ENCODE measurements at places on chromosomes 12 and 14.

DNA sequence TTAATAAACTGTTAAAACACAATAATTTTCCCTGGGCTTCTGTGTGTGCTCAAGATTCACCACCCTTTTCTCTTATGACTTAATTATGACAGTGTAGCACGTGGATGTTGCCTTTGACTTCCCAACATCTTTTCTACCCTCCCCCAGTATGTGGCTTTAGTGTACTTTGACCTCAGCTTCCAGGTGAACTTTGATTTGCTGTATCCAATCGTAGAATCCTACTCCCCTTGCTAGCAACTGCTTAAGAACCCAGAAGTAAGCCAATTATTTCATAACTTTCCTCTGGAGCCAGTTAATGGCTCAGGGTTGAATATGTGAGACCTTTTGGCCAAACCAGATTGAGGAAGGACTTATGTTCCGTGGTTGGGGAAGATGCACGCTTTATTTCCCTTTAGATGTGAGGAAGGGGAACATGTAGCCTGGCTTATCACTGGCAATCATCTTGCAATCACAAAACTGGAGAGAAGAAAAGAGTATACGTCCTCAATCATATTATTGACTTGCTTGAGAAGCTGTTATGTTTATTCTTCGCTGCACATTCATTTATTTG lies 259.6 kb upstream of the ATP2B1 start:
- no peak for DNase-seq

DNA sequence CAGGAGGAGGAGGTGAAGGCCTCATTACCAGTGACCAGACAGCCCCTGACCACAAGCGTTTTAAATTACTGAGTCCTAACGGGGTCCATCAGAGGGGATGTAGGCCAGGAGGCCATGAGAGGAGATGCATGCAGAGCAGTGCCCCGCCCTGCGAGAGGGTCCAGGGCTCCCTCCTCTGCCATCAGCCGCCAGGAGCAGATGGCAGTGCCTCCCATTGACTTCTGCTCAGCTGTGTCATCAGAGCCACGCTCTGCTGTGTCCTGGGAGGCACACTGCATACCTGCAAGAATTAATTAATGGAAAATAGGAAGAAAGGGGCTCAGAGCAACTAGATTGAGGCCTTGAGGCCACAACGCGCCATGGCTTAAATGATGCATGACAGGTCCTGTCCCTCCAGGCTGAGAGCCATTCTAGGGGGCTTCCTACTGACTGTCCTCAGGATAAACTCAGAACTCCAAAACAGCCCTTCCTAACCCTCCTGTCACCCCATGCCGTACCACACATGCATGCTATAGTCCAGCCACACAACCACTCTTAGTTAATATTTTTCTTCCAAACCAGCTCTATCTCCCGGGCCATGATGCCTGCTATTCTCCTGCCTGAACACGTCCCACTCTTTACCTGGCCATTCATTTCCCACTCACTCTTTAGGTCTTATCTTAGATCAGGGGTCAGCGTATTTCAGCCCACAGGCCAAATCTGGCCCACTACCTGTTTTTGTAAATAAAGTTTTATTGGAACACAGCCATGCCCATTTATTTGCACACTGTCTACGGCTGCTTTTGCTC lies 235.8 kb downstream of the KSR2 start:
- no peak for DNase-seq

DNA sequence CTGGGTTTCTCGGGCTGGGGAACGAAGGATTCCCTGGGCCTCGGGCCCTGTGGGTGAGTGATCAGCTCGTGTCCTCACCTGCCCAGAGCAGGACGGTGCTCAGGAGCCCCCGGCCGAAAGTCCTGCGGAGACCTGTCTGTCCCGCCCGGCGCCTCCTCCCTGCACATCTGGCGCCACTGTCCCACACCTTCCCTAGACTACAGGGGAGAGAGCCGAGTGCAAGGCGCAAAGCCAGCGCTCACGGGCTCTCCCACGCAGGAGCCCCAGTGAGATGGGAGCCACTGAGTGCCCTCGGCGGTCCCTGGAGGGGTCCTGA lies 13.1 kb upstream of the TEX22 start:
- no peak for DNase-seq

DNA sequence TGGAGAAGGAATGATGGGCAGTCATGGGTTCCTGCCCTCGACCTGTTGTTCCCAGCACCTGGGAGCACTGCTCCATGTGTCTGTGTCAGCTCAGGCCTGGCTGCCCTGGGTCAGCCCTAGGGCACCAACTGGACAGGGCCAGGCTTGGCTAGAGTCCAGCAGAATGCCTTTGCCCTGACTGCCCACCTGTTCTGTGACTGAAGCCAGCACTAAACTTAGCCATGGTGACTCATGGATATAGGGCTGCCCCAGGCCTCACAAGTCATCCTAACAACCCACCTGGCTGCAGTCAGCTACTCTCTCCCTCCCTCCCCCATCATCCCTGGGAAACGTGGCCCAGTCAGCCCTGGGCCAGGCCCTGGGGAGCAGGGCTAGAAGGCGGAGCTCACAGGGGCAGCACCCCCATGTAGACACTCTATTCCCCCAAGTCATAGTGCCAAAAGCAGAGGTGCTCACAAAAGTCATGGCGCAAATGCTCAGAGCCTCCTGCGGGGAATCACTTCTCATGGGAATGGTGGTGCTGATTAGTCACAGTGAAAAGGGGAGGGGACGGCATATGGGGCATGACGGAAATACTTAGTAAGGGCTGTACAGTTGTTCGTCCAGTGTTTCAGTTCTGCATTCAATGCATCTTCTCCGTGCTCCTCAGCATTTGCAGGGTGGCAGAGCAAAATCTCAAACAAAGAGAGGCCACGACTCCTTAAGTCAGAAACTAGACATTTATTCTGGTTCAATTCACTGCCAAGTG lies 52.0 kb upstream of the NTF3 start:
- DNase-seq = no peak

DNA sequence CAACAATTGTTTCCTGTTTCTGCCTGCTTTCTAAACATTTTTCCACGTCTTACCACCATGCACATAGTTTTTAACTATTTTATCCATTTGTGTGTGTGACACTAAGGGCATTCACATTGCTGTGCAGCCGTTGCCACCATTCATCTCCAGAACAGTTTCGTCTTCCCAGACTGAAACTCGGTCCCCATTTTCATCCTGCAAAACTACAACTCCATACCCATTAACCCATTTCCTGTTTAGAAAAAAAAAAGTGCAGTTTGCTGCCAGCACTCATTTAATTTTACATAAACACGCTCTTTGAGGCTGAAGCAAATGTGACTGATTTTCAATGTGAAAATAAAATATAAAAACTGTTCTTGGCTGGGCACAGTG lies 15.5 kb downstream of the UBC start:
- DNase-seq = no peak

GRCh38 chr12:122873540-122873939 lies 22.4 kb downstream of the VPS37B start:
- DNase-seq = no peak

- DNase-seq = no peak
These were observed 527.2 kb downstream of the FLRT2 start for GRCh38 chr14:86057018-86057667.

- DNase-seq = no peak
These were observed 165.1 kb downstream of the GXYLT1 start for GRCh38 chr12:41979574-41979973.

DNA sequence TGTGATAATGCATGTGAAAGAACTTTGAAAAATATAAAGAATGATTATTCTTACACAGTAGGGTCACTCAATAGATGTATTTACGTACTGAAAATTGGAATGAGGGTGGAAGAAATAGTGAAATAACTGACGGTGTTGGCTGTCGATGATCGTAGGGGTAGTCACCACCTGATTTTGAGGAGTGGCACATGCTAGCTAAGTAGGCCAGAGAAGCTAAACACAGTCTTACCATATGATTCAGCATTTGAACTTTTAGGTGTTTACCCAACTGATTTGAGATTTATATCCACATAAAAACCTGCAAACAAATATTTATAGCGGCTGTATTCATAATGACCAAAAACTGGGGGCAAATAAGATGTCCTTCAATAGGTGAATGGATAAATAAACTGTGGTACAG lies 47.6 kb upstream of the HIF1A start:
- DNase-seq = no peak

DNA sequence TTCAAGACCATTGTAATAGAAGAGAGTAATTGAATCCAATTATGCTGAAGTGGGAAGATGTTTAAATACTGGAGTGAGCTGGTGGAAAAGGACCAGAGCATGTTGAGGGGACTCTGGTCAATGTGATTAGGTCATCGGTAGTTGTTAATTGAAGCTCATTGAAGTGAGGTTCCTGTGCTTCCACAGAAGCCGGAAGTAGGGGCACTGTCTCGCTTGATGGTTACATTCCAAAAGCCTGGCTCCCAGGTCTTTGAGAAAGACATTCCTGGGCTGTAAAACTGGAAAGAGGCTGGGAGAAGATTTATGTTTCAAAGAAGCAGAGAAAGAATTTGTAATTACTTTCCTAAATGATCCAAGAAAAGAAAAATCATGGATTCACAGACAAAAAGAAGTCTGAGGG lies 12.3 kb upstream of the CLECL1 start:
- no peak for DNase-seq

GRCh38 chr12:113678223-113679119 lies 206.8 kb upstream of the LHX5 start:
- no peak for DNase-seq

- no peak for DNase-seq
These were observed 185.6 kb downstream of the EPS8 start for GRCh38 chr12:15603474-15604085.

DNA sequence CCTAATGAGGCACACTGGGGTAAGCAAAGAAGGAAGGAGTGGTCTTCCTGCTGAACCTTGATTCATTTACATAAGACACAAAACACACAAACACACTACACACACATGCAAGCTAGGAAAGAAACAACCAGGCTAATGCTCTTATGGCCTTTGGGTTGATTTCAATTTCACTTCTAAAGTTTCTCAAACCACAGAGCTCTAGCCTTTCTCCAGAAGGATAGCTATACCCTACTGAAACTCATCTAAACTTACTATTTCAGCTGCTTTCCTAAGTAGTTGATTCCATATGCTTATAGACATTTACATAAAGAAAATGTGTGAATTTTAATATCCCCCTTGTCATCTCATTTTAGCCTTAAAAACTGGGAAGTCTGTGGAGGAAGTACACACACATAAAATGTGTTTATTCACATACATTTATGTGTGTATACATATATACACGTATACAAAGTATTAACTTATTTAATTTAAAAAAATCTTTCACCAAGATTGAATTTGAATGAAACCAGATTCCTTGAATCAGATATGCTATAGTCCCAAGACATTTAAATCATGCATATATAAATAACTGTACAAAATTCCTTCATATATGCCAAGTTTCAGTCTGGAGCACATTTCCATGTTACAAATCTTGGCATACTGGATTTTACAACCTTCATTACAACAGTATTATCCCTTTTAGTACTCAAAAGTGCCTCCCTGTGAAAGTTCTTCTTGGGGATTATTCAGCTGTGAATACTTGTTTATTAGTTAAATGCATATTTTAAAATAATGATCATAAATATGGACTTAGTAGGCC lies 231.8 kb upstream of the NPAS3 start:
- DNase-seq = no peak

- DNase-seq = no peak
These were observed 106.9 kb upstream of the KRAS start for GRCh38 chr12:25357595-25357994.

- no peak for DNase-seq
These were observed 379.3 kb downstream of the DPF3 start for GRCh38 chr14:72514660-72515025.

- DNase-seq = peak; percentile 14
These were observed 604 bp downstream of the EEA1 start for GRCh38 chr12:92928421-92928961.

GRCh38 chr14:43341921-43342320 lies 1165.2 kb downstream of the FSCB start:
- DNase-seq = no peak

DNA sequence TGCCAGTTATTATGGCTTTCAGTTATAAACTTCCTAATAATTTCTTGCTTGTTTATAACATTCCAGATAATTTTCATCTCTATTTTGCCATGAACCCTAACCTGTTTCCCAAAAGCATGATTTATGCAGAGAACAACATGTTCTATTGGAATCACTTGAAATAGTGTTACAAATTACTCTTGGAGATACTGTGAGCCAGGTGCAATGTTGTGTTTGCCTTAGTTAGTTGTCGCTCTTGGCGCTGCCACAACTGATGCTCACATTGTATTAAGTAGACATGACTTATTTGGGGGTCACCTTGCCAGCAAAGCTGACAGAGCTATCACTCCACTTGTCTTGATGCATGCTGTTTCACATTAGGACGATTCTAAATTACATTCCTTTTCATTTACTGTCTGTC lies 49.4 kb downstream of the TSPAN8 start:
- DNase-seq = no peak

- DNase-seq = no peak
These were observed 24.2 kb downstream of the GOLGA3 start for GRCh38 chr12:132804426-132804861.

DNA sequence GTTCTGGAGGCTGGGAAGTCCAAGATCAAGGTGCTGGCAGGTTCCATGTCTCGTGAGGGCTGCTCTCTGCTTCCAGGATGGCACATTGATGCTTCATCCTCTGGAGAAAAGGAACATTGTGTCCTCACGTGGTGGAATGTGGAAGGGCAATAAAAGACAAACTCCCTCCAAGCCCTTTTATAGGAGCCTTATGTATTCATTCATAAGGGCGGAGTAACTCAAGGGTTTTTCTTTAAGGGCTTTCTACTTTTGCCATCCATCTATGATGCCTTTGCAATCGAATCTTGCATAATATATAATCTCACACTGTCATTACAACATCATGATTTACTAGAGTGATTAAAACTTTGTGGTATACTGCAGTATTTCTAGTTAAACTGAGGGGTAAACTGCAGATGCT lies 132.7 kb upstream of the DDHD1 start:
- DNase-seq = no peak

GRCh38 chr14:90451961-90452360 lies 55.1 kb downstream of the CALM1 start:
- no peak for DNase-seq

DNA sequence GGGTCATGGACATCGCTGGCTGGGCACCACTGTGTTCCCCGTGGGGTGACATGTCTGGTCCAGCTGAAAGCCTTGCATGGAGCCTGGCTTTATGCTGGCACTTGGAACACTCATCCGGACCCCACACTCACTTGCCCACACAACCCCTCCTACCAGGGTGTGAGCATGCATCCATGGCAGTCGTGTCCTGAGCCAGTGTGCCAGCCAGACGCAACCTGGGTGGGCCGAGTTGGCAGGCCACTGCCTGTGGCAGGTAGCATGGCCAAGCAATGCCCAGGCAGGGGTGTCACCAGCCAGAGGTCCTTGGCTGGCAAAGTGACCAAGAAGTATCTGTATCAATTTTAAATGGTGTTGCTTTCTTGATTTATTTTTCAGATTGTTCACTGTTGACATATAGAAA lies 141.7 kb downstream of the CCDC59 start:
- DNase-seq = no peak

- DNase-seq = no peak
These were observed 236.0 kb downstream of the ETNK1 start for GRCh38 chr12:22860926-22861325.

DNA sequence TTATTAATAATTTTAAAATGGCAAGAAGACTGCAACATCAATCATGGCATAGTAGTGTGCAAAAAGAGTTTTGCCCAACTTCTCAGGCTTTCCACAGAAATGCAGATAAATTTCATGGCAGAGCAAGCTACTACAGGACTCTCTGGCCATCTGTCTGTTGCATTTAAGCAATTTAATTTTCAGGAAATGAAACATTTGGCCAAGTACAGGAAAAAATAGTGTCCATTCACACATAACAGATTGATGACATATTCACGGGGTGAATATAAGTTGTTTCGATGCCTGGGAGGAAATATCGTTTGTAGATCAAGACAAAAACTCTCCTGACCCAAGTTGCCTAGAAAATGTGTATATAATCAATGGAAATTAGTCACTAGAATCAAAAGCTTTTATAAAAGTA lies 324.0 kb downstream of the PRKD1 start:
- DNase-seq = no peak

All from stimulated activated CD8-positive, alpha-beta memory T cell treated with anti-CD3 and anti-CD28 coated beads, Interleukin-15, amount 100 ng/mL, for 1 hour (primary cell).